ENCODE measurements at places on chromosomes 12 and 14. TPM values are rescaled to one million over a fixed set of nuclear protein-coding genes. Genes with fewer than 3 reads are reported as not detected.

Gene CFAP54
- 5.9 TPM for total RNA-seq

Gene GYS2
- total RNA-seq: not detected

GRCh38 chr12:10395390-10395998, 5.7 kb upstream of the KLRK1 start:
- no peak for DNase-seq

DNA sequence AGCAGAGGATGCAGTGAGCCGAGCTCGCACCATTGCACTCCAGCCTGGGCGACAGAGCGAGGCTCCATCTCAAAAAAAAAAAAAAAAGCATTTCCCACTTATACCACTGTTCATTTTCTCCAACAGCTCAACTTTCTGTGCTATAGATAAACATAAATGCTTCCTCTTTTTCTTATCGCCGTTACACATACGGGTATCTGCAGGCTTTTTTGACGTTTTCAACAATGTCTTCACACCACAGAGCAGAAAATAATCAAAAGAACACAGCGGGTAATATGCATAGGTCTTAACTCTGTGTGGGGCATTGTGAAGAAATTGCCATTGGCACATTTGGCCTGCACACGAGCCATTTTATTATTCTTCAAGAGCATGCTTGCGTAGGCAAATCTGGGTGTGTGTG, 86.4 kb downstream of the CAPZA3 start:
- no peak for DNase-seq

Gene PLCZ1
- not detected for total RNA-seq

DNA sequence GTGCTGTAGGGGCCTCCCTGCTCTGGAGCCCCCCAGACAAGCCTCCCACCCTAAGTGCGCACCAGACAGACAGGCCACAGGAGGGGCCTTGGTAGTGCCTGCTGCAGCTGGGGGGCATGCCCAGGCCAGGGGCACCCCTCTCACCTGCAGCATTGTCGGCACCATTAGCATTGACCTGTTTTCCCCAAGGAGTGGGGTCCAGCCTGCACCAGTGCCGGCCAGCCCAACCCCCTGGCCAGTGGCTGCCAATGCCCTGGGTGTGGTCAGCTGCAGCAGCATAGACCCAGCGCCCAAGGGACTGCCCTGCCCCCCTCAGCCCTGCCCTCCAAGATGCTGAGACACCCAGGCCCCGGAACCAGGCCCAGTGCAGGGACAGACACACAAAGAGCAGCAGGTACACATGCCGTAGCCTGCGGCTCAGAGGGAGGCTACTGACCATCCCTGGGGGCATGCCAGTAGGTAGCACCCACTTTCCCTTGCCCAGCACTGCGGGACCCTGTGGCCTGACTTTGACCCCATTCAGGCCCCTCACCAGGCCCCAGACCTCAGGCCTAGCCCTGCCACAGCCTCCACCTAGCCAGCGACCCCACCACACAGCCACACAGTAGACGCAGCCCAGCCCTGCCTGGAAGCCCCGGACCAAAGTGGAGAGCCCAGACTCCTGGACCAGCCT, 1.0 kb downstream of the AHNAK2 start:
- DNase-seq: no peak

- DNase-seq: no peak
Observed at GRCh38 chr14:100345711-100346110, 22.6 kb downstream of the SLC25A47 start.

DNA sequence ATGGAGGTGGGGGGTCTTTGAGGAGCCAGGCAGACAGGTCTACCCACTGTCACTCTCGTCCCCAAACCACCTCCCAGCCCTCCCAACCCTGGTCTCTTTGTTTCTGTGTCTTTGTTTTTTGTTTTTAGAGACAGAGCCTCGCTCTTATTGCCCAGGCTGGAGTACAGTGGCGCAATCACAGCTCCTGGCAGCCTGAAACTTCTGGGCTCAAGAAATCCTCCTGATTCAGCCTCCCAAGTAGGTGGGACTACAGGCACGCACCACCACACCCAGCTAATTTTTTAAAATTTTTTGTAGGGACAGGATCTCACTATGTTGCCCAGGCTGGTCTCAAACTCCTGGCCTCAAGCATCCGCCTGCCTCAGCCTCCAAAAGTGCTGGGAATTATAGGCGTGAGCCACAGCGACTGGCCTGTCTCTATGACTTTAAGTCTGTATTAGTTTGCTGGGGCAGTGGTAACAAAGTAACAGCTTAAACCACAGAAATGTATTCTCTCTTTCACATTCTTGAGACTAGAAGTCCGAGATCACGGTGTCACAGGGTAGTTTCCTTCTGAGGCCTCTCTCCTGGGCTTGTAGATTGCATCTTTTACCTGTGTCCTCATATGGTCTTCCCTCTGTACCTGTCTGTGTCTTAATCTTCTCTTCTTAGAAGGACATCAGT, 26.1 kb downstream of the DTX1 start:
- no peak for DNase-seq

DNA sequence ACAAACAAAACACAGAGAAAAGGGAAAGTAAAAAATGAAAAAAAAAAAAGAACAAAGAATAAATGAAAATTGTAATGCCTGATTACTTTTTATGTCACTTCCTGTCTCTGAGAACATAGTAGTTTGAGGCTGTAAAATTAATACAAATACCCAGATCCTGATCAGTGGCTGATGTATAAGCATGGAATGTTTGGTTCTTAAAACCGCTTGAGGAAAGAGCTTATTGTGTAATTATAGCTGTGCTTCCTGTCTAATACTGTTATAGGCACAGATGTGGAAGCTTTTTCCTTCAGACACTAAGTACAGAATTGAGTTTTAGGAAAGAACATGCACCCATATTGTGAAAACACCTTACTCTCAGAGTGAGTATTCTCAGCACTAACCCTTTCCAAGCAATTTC, 86.9 kb downstream of the AVPR1A start:
- no peak for DNase-seq

Gene KRT77
- not detected for total RNA-seq

Gene RAB35
- 38.1 TPM for total RNA-seq

DNA sequence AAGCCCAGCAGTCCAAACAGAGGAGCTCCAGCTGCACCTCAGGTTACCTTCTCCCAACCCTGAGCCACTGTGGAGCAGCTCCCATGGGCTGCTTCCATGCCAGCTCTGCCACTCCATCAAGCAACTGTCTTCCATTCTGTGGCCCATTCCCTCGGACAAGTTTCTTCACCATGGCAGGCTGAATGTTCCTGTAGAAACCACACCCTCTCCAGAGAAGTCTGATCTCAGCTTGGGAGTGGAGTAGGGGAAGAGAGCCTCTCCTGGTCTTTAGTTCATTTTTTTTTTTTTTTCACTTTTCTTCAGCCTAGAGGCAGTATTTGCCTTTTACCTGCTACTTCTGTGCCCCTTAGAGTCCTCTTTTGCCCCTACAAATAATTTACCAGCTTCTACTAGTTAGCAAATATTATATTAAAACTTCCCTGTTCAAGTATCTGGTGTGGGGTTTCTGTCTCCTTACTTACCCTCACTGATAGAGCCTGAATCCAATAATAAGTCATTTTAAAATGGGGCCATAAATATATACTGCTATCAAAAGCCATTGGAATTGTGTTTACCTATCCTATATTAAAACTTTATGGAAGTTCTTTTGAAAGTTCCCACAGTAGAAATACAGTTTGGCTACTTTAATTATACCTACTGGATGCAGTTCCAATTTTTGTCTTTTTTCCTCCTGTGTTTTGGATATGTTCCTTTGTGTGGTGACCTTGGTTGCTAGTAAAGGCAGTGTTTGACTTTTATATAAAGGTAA, 11.7 kb upstream of the SLC17A8 start:
- no peak for DNase-seq

Gene OSGEP
- 89.0 TPM for total RNA-seq

DNA sequence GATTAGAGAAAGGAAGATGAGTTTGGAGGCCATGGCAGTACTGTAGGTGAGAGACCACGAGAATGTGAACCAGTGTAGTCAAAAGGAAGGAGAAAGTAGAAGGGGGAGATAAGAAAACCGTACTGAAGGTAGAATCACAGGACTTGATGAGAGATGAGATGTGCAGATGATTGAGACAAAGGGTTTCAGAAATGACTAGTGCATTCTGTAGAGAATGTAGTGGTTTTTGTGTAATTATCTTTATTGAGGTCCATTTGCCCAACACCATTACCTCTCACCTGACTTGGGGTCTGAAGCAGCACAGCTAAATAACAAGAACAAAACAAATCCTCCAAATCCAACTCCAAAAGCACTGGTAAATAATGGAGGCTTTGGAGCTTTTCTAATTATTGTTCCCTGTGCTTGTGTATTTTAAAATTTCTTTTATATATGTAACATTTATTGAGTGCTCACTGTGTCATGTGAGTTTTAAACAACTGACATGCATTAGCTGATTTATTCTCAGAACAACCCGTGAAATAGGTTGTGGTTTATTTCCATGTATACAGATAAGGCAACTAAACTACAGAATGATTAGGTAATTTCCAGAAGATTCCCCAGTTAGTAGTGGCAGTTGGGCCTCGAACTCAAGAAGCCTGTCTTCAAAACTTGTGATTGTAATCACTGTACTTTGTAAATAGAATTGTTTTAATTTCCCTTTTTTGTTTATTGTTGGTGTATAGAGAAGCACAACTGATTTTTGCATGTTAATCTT, 390.0 kb downstream of the AEBP2 start:
- no peak for DNase-seq

GRCh38 chr12:81284137-81284536, 206.3 kb downstream of the ACSS3 start:
- DNase-seq: no peak

DNA sequence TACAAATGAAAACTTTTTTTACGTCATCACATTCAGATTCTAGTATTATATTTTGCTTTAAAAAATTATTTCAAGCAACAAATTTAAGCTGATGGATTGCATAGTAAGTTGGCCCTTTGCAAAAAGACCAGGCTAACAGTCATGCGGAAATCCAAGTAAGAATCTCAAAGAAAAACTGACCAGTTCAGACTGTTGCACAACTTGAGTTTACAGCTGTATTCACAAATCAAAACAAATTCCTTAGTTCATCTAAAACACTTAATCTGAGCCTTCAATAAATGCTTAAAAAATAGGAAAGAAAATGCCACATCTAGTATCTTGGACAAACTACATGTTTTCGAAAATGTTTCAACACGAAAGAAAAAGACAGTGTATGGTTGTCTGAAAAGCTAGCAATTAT, 847 bp downstream of the CCDC59 start:
- DNase-seq: no peak

- no peak for DNase-seq
Observed at GRCh38 chr12:118424884-118425283, 48.5 kb downstream of the SUDS3 start.

- no peak for DNase-seq
Observed at GRCh38 chr14:83342590-83342989, 1808.9 kb upstream of the SEL1L start.

Gene LRP1-AS
- not detected for total RNA-seq

DNA sequence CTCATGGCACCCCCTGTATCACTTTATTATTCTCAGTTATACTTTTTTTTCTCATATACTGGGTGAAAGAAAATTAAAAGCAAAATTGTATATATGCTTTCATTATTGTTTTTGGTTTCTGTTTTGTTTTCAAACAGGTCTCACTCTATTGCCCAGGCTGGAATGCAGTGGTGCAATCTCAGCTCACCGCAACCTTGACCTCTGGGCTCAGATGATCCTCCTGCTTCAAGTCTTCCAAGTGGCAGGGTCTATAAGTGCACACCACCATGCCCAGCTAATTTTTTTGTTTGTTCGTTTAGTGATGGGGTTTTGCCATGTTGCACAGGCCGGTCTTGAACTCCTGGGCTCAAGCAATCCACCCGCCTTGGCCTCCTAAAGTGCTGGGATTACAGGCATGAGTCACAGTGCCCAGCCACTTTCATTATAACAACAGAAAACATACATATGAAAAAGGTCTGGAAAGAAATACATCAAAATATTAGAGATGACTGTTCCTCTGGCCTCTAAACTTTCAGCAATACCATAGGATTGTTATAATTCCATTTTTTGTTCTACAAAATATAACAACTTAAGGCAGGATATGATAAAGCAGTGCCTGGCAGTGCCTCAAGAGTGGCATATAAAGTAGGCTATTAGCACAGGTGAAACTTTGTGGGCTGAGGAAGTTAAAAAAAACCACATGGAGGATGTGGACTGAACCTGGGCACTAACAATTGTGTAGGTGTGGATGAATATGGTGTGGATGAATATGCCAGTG, 5.8 kb upstream of the NTN4 start:
- no peak for DNase-seq

- no peak for DNase-seq
Observed at GRCh38 chr12:51216642-51217041, 1.2 kb downstream of the POU6F1 start.

DNA sequence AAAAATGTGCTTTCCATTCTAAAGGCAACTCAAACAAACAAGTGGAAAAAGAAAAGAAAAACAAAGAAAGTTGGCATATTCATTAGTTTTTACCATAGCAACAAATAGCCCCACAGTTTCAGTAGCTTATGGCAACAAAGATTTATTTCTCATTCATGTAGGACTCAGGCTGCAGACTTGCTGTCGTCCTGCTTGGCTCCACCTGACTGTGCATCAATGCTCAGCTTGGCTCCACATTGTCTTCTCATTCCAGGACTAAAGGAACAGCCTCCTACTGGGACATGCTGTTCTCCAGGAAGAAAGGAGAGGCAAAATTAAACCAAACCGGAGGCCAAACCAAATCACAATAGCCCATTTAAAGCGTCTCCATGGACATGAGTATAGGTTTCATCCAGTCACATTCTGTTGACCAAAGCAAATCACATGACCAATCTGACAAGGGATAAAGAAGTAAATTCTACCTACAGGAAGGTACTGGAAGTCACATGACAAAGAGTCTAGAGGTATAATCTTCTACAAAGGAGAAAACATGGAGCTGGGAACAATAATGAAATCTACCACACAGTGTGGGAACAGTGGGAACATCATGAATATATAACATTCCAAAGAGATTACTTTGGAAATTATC, 222.5 kb downstream of the PIK3C2G start:
- no peak for DNase-seq

Gene SLC38A4
- total RNA-seq: 9.4 TPM

DNA sequence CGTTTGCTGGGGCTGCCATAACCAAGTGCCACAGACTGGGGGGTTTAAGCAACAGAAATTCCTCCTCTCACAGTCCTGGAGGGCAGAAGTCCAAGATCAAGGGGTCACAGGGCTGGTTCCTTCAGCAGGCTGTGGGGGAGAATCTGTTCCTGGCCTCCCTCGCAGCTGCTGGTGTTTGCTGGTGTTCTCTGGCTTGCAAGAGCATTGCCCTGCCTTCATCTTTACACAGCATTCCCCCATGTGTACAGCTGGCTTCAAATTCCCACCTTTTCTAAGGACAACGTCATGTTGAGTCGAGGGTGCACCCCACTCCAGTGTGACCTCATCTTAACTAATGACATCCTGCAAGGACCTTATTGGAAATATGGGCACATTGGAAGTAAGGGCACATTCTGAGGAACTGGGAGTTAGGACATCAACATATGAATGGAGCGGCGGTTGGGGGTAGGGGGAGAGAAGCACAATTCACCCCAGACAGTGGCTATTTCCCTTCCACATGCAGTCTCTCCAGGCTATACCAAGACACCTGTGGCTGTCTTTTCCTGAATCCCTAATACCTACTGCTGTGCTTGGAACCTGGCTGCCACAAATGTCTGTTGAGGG, 123.6 kb downstream of the FOXN3 start:
- no peak for DNase-seq

All from progenitor cell of endocrine pancreas (in vitro differentiated cells).